ENCODE measurements at places on chromosomes 5 and 9.

DNA sequence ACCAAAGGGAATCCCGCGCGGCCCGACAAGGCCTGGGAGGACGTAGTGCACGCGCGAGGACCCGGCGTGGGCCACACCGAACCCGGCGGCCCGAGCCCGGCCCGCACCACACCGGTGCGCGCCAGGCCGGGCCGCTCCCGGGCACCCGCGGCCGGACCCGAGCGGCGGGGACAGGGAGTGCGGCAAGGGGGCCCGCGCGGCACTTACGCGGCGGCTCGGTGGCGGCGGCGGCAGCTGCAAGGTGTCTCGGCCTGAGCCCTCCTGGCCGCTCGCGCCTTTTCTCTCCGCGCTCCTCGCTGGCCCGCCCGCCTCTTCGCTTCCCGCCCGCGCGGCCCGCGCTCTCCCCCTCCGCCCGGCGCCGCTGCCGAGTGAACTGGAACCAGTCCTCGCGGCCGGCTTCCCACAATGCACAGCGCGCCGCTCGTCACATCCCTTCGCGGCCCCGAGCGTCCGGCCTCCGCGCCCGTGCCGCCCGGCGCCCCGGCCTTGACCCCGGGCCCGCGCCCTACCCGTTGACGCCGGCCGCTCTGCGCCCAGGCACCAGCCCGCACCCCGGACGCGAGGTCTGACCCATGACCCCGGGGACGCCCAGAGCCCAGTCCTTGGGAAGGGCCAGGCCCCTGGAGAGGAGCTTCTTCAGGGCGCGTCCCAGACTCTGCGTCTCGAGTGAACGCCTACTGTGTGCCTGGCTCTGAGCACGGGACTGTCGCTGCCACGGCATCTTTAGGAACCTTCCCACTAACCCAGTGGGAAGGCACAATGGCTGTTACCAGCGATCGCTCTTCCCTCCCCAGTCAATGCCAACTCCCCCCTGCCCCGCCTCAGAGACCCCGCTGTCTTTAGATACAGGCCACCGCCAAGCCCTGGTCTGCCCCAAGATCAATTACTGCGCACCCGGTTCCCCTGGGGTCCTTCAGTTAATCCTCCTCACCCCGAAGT, at the start of gene MACROH2A1:
TSS of gene MACROH2A1 (minus strand) at position 377 of the 939 bp plus-strand sequence. CDS start 10,138 bp downstream, outside the sequence.
- DNase-seq = peak; percentile 76

GRCh38 chr5:112758676-112759075, 21.0 kb downstream of the APC start:
- DNase-seq = no peak

GRCh38 chr5:133827830-133828229, 140.6 kb downstream of the C5orf15 start:
- DNase-seq = no peak

GRCh38 chr5:168580227-168580508, 1.0 kb upstream of the PANK3 start:
- no peak for DNase-seq

GRCh38 chr5:115501464-115502210, 42.9 kb downstream of the FEM1C start:
- DNase-seq = no peak

DNA sequence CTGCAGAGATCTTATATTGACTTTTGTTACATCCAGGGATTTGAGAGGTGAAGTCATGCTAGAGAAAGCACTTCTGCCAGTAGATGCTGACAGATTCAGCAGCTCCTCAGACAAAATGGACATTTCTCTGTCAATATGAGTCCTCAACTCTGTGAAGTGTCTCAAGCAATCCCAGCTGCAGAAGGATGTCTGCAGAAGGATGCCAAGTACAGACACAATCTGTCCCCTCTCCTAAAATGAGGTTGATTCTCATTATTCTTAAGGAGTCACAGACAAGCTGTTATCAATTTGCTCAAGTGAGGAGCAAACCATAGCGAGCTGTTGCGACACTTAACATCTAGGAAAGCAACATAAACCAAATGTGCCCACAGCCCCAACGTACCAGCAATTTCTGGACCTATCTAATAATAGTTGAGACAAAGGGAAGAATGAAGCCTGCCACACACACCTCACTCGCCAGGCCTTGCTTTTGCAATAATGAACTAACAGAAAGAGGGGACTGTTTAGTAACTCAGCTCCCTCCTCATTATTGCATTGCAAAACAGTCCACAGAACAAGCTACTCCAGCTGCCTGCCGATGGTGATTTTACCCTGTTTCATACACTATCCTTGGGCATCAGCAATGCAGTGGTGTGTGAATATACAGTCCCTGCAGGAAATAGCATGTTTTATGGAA, 364.2 kb upstream of the PDE4D start:
- no peak for DNase-seq

DNA sequence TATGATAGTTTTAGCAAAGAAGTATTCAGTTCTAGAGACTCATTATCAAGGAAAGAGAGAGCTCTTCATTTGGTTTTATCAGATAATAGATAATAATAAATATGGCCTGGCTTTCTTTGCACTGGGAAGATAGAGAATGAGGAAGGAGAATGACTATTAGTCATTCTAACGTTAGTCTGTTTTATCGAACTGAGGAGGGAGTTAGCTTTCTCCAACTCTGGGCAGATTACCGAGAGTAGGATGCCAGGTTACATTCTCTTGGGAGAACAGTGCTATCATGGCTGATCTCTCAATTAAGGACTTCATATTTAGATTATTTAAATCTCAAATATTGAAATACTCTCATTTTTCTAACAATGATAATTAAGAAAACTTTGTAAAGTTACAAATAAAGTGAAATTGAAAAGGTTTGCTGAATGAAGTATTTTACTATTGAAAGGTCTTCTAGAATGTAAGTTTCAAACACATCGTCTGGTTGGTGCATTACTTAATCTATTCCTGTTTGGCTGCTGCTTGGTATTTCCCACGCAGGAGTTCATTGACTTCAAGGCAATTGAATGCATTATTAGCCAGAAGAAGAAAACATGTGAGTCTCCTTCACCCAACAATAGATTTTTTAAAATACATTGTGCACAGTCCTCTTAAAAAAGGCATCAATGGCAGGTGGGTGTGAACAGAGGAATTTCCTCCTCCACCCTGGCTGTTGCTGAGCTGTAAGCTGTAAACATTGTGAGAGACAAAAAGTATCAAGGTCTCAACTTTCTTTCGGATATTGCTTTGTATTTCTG, 140.8 kb downstream of the C9orf152 start:
- no peak for DNase-seq

GRCh38 chr9:130887494-130888144, 9.0 kb downstream of the QRFP start:
- DNase-seq = no peak

DNA sequence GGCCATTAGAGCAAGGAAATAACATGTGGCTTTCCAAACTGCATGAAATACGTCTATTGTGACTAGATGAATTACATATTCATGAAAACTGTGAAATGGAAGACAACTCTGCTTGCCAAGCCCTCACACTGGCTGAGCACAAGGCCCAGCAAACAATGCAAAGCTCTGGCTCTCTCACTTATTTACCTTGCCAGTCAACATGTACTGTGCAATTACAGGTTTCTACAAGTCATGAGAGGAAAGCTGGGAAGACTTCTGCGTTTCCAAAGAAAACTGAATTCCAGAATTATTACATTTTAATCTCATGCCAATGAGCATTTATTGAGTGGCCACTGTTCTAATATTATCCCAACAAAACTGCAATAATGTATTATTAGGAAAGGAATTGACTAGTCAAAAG, 12.1 kb upstream of the C5orf63 start:
- no peak for DNase-seq

DNA sequence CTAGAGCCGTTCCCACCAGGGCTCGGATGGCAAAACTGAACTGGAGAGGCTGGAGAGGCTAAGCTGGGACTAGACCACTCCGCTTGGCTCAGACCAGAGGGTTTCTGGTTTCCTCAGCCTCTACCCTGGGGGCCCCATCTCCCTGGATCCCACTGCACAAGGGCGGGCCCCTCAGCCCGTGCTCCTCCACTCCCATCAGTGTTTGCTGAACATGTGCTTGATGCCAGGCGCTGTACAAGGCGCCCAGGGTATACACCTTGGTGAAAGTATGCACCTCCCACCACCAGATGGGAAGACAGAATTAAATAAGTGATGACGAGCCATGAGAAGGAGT, 18.0 kb downstream of the GPX3 start:
- no peak for DNase-seq

- DNase-seq = no peak
Measured at GRCh38 chr5:58294598-58295305, 165.1 kb downstream of the PLK2 start.

GRCh38 chr5:111068213-111068612, 3.3 kb upstream of the TSLP start:
- DNase-seq = no peak

DNA sequence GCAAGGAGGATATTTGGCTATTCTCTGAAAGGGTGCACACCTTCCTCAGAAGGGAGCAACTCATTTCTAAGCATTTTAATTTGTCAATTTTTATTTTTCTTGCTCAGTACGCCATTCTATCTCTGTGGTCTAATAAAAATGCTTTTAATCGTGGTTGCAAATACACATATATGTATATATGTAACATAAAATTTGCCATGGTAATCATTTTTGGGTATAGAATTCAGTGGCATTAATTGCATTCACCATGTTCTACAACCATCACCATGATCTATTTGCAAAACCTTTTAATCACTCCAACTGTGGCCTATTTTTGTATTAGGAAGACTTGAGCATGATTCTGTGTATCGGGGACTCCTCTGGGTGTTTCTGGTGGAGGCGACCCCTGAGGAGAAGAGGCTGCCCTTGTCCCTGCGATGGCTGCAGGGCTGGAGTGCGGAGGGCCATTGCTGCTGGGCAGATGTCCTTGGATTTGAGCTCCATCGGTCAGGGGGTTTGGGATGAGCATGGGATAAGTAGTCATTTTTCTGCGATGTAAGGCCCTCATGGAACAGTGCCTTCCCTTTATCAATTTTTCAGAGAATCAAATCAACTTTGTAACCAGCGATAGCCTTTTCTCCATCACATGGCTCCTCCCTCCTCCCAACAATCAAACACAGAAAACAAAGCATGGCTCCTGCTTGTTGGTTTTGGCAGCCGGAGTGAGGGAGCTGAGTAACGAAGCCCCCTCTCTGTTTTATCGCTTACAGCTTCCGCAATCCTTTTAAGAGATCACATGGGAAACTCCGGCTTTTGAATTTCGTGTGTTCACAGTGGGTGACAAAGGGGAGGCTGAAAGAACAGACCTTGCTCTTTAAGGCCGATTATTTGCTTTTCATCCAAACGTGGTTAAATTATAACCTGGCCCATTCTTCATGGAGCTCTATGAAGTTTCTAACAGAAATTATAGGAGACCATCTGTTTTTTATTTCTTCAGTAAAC, 187.3 kb downstream of the TENT4A start:
- DNase-seq = no peak

- DNase-seq = no peak
Measured at GRCh38 chr5:162684145-162684544, 616.6 kb downstream of the GABRG2 start.

DNA sequence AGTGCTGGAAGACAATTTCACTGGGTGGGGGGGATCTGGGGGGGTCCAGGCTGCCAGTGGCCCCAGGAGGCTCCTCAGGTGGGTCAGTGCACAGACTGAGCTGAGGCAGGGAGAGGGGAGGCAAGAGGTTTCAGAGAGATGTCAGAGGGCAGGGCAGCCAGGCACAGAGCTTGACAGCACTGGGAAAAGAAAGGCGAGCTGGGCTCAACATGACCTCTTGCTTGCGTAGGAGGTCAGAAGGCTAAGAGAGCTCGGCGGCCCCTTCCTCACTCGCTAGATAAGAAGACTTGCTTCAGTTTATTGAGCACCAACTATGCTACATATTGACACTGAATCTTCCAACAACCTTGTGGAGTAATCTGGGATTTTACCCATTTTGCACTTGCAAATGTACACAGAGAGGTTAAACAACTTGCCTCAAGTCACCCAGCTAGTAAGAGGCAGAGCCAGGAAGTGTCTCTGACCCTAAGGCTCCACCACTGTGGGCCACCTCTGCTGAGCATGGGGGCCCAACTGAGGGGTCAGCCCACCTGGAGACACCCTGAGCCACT, 3.5 kb downstream of the PDLIM7 start:
- DNase-seq = no peak

GRCh38 chr9:4799033-4799430, 6.3 kb downstream of the RCL1 start:
- DNase-seq = no peak

GRCh38 chr5:36982146-36982545, 105.6 kb downstream of the NIPBL start:
- no peak for DNase-seq

DNA sequence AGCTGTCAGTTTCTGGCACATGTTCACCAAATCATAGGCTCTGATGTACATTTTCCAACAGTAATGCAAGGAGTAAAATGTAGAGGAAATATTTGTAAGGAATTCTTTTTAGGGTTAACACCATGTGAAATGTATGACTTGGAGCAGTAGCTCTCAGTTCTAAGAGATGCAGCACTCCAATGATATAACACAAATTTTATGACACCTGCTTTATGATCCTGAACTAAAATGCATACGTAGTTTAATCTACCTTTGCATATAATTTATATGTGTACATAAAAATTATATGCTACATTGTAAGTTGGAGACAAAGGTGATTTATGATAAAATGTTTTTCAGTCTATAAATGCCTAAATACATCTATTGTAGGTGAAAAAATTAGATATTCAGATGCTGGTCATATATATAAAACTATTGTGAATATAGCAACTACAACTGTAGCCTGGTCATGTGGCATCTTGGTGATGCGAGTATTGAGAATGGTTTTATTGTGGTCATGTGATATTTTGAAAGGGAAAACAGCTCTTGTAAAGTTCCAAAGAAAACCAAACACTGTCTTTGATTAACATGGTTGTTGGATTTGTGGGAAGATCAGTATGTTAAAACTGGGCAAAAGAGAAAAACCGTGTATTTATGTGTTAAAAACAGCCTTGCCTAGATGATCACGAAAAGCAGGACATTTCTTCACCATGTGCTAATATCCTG, 171.0 kb downstream of the TRIO start:
- no peak for DNase-seq

DNA sequence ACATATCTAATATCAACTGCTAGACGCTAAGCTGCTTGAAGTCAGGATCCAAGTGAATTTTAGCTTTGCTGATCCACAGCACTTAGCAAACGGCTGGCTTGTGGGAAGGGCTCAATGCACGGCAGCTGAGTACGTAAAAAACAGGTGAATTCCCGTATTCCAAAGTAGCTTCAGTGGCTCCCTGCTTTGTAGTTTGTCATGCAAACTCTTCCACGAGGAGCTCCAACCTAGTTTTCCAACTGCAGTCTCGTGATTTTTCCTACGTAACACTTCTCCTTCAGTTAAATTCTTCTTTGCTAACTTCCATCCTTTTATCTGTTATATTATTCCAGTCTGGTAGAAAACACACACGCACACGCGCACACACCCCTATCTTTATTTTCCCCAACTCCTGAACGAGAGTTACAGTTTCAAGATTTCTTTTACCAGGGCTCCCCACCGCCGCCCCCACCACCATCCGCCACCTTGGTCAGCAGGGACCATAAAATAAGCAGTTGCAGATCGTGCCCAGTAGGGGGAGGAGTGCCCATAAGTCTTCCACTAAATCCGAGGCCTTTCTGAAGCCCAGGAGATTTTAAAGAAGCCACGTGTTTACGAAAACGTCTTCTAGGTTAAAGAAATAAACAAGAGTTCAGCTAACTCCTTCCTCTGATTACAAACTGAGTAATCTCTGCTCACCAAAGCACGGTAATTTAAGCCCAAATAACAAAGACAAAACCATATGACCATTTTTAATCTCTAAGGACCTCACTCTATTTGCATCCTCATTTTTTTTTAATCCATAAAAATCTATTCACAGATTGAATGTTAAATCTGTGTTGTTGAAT, 34.8 kb upstream of the TRIO start:
- DNase-seq = peak; percentile 4

- no peak for DNase-seq
Measured at GRCh38 chr5:127810017-127810416, 106.8 kb downstream of the CCDC192 start.

GRCh38 chr9:102354041-102354440, 615.6 kb upstream of the GRIN3A start:
- DNase-seq = no peak

Data from activated T-cell treated with anti-CD3 and anti-CD28 coated beads for 1 hour (primary cell).